ENCODE measurements at places on chromosomes 2 and 18.
A peak's percentile ranks its signal among the peaks of the same experiment; 100 is the strongest.

GRCh38 chr2:68768461-68768860 is 33.9 kb downstream of the ARHGAP25 start:
- no peak for ATAC-seq

- ATAC-seq, result no peak
These were observed 21.1 kb upstream of the EGR4 start for GRCh38 chr2:73314441-73314840.

GRCh38 chr2:95113464-95113863 is 8.1 kb downstream of the MRPS5 start:
- no peak for ATAC-seq

- ATAC-seq, result no peak
These were observed 8.8 kb downstream of the VIL1 start for GRCh38 chr2:218427741-218428140.

GRCh38 chr18:58567453-58568196 is 61.3 kb downstream of the ALPK2 start:
- peak; percentile 85 for ATAC-seq

DNA sequence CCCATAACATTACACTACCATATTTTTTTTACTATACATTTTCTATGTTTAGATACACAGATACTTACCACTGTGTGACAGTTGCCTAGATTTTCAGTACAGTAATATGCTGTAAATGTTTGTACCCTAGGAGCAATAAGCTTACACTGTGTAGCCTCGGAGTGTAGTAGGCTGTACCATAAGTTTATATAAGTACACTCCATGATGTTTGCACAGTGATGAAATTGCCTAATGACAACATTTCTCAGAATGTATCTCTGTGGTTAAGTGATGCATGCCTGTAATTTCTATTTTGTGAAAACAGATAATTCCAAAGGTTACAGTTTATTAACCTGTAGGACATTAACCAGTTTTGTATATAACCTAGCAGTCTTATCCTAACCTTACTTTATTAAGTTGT is 128.1 kb upstream of the RBMS1 start:
- ATAC-seq, result no peak

DNA sequence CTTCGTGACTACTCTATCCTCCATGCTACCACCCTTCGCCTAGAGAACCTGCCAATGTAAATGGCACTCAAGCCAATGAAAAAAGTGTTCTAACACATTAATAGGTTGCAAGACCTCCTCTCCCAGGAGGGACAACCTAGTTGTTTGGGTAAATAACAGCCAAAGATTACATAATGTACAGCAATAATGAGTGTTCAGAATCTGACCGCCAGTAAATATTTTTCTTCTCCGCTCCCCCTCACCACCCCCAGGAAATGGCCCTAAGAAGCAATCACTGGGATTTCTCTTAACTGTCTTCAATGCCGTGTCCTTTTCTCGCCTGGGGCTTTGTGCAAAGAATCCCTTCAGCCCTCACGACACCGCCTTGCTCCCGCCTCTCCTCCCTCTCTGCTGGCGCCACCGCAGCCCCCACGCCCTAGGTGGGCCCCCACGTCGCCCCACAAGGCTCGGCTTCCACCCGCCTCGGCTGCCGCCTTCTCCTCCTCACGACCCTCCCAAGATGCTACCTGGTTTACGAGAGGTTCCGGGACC is 458 bp downstream of the HYCC2 start:
- ATAC-seq, result peak; percentile 24

DNA sequence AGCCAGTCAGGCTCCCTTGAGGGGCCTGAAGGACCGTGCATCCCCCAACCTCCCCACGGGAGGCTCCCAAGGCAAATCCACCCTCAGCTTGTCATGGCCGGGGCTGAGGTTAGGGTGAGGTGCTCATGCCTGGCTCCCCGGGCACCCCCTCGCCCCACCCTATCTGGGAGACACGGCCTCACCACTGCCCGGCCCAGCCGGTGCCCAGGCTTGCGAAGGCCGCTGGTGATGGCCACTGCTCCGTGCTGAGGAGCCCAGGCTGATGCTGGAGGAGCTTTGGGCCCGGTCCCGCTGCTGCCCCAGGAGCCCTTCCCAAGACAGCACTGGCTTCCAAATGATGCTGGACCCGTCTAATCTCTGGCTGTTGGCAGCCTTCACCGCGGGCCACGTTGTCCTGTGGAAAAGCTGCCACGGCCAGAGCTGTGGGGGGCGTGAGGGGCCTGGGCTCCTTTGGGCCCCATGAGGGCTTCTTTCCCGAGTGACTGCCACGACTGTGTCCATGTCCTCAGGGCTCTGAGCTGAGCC is 135.7 kb upstream of the CTDP1 start:
- no peak for ATAC-seq

- ATAC-seq, result no peak
These were observed 162.5 kb upstream of the RPRM start for GRCh38 chr2:153641046-153641445.

DNA sequence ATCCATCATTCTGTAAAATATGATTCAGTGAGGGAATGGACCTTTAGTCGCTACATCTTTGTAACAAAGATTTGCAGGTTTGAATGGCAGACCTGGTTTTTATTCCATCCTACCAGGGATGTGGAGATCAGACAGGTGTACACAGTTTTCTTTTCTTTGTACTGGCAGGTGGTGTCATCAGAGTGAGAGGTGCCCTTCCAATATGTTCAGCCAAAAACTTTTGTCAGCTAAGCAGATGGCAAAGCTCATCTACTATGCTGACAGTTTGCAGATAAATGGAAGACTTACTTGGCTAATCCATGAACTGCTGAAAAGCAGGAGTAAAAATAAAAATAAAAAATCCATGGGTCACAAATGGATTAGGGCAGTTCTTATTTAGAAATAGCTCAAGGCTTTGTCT is 185.5 kb upstream of the DOK6 start:
- no peak for ATAC-seq

GRCh38 chr2:9001778-9002177 is 1.7 kb downstream of the MBOAT2 start:
- ATAC-seq, result no peak

DNA sequence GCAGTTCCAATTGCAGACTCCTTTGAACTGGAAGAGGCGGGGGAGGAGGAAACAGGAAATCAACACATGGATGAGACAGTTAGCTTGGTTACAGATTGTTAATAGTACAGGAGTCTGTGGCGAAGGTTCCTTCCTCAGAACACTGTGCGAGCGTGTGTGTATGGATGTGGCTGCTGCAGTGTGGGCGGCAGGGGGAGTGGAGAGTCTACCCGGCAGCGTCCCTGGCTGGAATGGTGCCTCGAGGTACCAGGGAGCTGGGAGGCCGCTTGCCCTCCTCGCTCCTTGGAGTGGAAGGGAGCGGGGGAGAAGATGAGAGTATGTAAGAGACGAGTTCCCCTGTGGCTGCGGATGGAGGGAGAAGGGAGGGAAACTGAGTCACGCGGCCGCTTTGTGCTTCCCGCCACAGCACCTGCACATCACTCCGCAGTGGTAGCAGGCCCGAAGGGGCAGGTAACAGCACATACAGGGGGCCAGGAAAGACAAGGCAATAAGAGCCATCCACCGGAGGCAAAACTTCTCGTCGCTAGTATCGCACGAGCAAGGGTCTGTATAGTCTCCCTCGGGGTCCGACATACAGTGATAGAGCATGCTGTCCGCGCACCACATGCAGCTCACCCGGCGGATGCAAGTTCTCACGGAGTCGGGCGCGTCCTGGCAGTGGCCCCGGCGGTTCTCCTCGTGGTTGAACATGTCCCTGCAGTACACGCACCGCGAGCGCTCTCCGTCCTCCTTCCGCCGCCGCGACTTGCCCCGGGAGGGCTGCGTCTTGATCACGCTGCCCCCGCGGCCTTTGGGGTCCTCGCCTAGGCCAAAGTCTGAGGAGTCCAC is 85.7 kb downstream of the ACTR2 start:
- no peak for ATAC-seq

DNA sequence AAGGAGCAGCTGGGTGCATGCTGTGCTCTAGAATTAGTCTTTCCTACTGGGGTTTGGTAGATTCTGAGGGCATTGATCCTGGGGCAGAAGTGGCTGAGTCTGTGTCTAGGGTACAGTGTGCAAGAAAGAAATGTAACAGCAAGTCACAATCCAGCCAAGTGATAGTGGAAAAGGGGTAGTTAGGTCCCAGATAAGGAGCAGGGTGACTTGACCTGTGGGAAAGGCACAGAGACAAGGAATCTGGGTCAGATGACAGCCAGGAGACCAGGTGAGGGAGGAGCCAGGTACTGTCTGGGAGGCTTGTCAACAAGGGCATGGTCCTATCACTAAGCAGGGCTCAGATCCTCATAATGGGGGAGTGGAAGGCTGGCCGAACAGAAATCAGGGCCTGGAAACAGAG is 8.1 kb downstream of the IL37 start:
- ATAC-seq, result no peak

DNA sequence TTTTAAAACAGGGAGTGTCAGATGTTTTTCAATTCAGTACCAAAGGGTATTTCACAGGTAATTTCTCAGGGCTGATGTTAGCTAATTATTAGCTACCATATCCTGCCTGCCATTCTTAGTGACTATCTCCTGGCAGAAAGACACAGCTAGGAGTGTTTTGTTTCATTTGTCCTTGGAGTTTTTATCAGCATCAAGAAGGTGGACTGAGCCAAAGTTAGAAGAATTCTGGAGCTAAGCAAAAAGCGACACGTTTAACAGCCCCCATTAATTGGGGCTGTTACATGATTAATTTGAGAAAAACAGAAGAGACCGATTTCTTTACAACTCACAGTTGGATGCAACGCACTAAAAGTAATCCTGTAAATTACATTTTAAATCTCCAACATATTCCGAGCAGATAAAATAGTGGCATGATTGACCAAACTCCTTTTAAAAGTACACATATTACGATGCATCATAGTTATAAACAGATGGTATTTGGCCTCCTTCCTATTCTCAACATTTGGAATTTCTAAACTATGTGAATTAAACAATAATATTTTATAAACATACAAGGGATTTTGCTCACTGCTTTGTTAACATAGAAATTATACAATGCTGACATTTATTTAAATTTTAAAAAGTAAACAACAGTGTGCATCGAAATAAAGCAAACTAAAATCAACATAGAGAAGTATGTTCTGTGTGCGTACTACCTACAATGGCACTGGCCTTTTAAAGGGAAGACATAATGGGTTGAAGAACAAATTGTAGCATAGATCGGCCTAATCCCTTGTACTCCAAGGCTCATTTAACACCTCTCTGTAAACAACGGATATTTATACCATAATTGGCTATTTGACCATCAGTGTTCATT is 585.1 kb downstream of the ZEB2 start:
- ATAC-seq, result no peak

GRCh38 chr2:73323551-73323950 is 30.2 kb upstream of the EGR4 start:
- ATAC-seq, result no peak

- ATAC-seq, result no peak
These were observed 135.1 kb downstream of the NCOA1 start for GRCh38 chr2:24626131-24626530.

DNA sequence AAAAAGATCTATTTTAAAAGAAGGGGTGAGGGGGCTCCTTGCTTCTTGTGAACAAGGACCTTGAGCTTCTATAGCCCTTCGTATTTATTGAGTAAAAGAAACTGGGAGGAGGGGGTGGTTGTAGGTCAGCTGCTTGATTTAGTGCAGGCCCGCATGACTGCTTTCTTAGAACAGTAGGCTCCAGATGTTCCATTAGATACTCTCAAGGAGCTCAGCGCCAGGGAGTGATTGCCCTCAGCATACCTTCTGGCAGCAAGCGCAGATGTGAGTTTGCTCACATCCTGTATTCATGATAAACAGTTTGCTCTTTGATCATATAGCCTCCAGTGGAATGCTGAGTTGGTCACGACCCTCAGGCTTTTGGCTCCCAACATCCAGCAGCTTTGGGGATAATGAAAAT is 108.9 kb upstream of the XPO1 start:
- ATAC-seq, result no peak

GRCh38 chr18:9478545-9478944 is 3.2 kb downstream of the RALBP1 start:
- ATAC-seq, result no peak

- no peak for ATAC-seq
These were observed 7.0 kb downstream of the G6PC2 start for GRCh38 chr2:168907940-168908662.

DNA sequence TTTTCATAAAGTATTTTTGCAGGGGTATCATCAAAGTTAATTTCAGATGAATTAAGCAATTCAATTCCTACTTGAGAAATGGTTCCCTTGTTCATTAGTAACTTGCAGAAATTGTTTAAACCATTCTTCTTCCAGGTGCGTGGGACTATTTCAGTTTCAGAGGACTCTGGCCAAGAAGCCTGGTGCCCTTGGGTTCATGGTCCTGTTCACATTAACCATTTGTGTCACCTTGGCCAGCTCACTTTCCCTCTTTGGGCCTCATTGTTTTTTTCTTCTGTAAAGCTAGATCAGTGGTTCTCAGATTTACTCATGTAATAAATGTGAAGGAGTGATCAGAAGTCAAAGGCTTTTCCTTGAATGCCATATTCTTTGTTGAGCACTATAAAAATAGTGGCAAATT is 112.4 kb upstream of the BZW1 start:
- no peak for ATAC-seq

DNA sequence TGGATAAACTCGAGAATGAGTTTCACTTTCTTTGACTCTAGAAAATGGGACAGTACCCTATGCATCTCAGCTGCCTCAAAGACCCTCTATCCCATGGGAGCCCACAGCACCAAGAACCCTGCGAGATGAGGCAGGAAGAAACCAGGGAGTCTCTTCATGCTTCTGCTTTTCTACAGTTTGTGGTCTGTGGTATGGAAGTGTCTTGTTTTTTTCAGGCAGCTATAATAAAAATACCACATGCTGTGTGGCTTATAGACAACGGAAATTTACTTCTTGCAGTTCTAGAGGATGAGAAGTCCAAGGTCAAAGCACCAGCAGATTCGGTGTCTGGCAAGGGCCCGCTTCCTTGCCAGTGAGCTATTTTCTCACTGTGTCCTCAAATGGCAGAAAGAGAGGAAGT is 257.9 kb downstream of the SUCLG1 start:
- ATAC-seq, result no peak

DNA sequence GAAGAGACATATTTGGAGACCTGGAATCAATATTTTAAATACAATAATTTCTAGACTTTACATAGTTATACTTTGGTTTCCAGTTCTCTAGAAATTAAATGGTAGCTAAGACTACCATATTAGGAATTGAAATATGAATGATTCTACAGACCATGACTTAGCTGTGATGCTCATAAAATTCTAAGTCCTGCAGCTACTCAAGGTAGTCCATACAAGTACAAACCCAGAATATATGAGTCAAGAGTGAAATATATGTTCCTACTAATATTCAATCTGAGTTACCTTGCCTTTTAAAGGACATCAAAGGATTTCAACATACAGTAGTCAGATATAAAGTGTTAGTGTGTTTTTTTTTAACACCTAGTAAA is 10.1 kb upstream of the SPOPL start:
- no peak for ATAC-seq
